ENCODE measurements at places on chromosomes 16 and 17.

- DNase-seq, result no peak
These were observed 578 bp downstream of the RAC3 start for GRCh38 chr17:82031885-82032627.

- DNase-seq, result no peak
These were observed 76.5 kb upstream of the GSE1 start for GRCh38 chr16:85536411-85537330.

GRCh38 chr17:18084256-18084655 is 3.5 kb upstream of the DRG2 start:
- DNase-seq, result no peak

GRCh38 chr17:79255926-79256585 is 181.4 kb downstream of the ENGASE start:
- DNase-seq, result no peak

DNA sequence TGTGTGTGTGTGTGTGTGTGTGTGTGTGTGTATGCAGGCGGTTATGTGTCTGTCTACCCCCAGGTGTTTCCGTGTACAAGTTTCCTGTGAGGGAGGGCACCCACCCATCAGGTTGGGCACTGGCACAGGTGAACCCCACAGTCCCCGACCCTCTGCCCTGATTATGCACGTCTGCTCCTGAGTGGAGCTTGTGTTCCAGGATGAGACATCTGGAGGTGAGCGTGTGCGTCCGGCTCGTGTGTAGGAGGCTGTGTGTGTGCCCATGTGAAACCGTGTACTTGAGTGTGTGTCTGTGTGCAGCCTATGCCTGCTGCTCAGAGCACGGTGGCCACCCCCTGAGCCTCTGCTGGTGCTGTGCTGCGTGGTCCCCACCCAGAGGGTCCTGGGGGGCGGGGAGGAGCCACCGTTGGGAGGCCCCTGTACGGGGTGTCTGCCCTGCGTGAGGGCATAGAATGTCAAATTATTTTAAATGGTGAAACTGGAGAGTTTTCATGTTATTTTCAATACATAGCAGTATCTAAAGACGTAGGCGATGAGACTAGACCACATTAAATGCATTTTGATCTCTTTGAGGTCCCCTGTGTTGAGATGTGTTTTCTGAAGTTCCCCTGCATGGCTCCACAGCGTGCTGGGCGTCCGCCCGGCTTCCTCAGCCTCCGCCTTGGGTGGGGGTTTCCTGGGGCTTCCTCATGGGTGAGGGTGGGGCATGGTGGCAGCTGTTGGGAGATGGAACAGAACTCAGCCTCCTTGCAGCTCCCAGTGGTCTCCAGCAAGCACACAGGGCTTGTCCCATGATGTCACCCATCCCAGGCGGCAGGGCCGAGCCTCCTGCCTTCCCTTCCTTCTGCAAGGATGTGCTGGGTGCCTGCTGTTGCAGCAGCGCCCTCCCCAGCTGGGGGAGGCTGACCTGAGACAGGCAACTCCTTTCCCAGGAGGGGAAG is 43.4 kb downstream of the KCNJ12 start:
- no peak for DNase-seq

- DNase-seq, result no peak
These were observed 20.1 kb upstream of the DLX3 start for GRCh38 chr17:50015146-50015545.

GRCh38 chr17:81519284-81520020 is 6.9 kb upstream of the ACTG1 start:
- no peak for DNase-seq

- no peak for DNase-seq
These were observed 44.1 kb upstream of the SEC14L1 start for GRCh38 chr17:77096570-77097214.

GRCh38 chr17:70624211-70624610 is 454.9 kb downstream of the KCNJ2 start:
- no peak for DNase-seq

- no peak for DNase-seq
These were observed 30.2 kb downstream of the PLCD3 start for GRCh38 chr17:45101883-45102811.

GRCh38 chr16:55480228-55480655 is 1.2 kb downstream of the MMP2 start:
- no peak for DNase-seq

DNA sequence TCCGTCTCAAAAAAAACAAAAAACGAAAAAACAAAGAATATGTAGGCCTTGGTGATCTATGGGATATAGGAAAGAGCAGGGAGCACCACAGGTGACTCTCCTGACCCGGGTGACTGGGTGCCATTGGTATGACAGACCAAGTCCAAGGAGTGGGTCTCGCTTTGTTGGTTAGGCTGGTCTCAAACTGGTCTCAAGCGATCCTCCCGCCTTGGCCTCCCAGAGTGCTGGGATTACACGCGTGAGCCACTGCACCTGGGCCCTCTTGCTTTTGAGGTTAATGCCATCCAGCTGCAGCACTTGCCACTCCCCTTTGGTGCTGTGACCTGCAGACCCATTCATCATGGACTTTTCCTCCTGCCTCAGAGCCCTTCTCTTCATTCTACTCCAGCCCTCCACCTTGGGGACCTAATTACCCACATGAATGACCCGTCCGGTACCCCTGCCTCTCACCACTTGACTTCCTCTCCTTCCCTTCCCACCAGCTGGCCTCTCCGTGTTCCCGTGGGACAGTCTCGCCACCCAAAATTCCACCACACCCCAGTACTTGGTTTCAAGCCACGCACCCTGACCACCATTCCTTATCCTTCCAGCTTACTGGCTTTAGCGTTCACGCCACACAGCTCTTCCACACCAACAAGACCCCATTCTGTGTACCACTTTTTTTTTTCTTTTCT is 3.2 kb upstream of the UBE2G1 start:
- no peak for DNase-seq

- DNase-seq, result peak; percentile 74
These were observed 1.4 kb upstream of the ALDOA start for GRCh38 chr16:30063893-30064728.

GRCh38 chr17:76268015-76268749 is 3.0 kb downstream of the UBALD2 start:
- no peak for DNase-seq

GRCh38 chr17:65365169-65365568 is 196.3 kb downstream of the AXIN2 start:
- no peak for DNase-seq

DNA sequence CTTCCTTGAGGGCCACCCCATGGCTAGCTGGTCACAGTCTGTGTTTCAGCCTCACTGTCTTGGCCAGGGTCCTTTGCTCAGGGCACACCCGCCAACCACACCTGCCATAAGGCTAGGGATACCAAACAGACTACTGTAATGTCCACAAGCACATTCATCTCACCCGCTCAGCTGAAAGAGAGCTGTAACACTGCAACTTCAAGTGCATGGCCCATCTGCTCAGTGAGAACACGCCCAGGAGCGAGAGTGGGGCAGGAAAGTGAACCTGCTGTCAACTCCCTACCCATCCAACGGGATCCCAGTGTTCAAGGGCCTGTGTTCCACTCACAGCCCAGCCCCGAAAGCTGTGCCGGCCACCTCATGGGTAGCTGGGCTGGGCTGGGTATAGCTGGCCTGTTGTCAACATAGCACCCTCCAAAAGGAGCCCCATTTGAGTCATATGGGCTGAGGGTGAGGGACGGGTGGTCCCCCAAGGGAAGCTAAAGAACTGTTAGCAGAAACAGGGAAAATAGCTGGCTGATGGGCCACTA is 55.7 kb downstream of the SCNN1B start:
- no peak for DNase-seq

DNA sequence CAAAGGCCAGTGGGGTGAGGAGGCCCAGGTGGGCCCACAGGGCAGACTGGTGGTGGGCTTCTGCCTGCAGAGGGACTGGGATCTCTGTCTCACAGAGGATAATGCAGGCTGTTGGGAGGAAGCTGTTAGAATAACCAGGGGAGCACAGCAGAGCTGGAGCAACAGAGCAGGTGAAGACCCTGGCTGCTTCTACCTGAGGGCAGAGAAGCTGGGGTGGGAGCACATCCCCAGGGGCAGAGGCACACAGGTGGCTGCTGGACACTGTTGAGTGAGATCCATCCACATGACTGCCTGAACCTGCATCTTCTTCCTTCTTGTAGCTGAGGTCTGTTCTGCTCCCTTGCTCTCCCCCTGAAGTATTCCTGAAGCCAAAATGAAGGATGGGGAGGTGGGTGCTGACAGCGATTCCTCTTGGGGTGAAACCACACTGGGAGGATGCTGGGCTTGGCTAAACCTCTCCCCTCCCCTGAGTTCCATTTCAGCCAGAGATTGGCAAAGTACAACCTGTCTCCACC is 1725.0 kb downstream of the TP53TG3F start:
- no peak for DNase-seq

- no peak for DNase-seq
These were observed 36.1 kb upstream of the MRC2 start for GRCh38 chr17:62591333-62591732.

- no peak for DNase-seq
These were observed at the start of gene BICDL2 for GRCh38 chr16:3036726-3037315. TSS of gene BICDL2 (minus strand) at chr16:3036944. CDS start at chr16:3035496, 1,448 bp downstream.

- no peak for DNase-seq
These were observed 367.6 kb upstream of the ERCC4 start for GRCh38 chr16:13552062-13552959.

DNA sequence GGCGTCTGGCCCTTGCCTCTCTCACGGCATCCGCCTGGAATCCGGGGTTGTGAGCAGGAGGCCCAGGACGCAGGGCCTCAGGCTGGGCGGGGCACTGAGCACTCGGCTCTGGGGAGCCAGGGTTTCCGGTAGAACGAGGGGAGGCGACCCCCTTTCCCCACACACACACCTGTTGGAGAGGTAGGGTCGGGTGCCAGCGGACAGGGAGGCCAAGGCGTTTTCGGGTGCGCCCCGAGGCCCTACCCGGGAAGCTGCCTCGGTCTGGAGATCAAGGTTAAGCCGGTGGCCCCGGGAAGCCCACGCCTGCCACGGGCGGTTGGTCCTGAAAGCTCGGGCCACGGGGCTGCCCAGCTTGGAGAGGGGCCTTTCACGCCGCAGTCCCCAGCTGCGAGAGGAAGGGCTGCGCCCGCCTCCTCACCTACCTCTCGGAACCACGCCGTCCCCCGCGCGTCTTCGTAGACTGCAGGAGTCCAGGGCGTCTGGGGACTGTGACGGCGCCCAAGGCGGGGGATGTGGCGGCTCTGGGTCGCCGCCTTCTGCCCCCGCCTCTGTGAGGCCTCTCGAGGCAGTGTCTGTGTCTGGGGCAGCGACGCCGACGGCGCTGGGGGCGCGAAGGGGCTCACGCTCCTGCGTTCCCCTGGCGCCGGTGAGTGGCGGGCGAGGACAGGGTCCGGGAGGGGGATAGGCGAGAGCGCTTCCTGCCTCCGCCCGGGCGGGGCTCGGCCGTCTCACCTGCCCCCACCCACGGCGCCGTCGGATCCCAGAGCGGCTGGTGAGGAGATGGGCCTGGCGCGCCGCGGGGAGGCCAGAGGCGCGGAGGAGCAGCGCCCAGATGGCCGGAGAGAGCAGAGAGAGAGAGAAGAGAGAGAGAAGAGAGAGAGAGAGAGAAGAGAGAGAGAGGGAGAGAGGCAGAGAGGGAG is 20.3 kb upstream of the HOXB9 start:
- no peak for DNase-seq

- no peak for DNase-seq
These were observed 279.3 kb downstream of the ABCC12 start for GRCh38 chr16:47876511-47876910.

DNA sequence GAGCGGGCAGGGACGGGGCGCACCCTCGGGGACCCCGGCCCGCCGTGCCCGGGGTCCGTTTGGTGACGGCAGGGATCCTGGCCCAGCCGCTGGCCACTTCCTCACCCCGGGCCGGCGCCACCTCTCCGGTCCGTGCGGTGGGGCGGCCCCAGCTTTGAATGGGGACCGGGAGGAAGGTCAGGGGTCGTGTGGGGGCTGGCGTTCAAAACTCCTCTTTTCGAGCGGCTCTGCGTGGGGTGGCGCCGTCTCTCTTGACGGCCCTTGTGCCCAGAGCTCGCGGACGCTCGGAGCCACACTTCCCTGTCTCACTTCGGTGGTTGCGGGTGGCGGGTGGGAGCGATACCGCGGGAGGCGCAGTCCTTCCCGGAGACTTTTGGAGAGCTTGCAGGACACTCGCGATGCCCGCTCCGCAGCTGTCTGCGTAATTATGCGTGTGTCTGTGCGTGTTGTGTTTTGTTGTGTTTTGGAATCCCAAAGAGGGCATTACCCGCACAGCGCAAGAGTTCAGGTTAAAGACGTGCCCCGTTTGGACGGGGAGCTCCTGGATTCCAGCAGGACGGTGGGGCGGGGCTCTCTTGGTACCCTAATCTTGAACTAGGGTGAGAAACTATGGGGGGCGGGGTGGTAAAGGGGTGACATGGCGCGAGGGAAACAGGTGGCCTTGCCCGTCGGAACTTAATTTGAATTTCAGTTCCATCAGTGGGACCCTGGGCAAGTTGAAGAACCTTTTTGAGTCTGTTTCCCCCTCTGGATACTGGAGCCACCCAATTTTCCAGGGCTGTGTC is 637 bp downstream of the PLCG2 start:
- DNase-seq, result no peak

- no peak for DNase-seq
These were observed 13.5 kb upstream of the DYNLRB2 start for GRCh38 chr16:80527297-80527696.

GRCh38 chr17:39969375-39969774 is 6.6 kb downstream of the GSDMA start:
- DNase-seq, result no peak

- DNase-seq, result no peak
These were observed 3.8 kb downstream of the HOXB2 start for GRCh38 chr17:48541036-48541576.

DNA sequence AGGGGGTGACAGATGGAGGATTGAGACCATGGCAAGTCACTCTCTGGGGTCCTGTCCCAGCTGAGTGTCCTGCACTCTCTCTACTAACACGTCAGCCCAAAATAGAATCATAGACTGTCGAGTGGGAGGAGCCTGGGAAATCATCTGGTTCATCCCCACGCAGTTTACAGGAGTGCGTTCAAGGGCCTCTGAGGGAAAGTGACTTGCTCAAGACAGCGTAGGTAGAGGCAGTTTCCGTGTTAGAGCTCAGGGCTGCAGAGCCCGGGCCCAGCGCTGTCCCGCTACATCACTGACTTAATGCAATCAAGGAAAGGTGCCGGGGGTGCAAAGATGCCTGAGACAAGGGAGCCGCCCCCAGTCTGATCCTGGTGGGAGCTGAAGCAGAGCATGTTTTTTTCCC is 10.3 kb downstream of the GSG1L2 start:
- no peak for DNase-seq

DNA sequence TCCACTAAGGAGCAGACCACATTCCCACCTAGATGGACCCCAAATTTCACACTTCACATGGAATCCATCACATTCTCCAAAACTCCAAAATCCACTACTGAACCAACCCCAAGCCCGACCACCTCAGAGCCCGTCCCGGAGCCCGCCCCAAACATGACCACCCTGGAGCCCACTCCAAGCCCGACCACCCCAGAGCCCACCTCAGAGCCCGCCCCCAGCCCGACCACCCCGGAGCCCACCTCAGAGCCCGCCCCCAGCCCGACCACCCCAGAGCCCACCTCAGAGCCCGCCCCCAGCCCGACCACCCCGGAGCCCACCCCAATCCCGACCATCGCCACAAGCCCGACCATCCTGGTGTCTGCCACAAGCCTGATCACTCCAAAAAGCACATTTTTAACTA is 1.6 kb downstream of the GP1BA start:
- no peak for DNase-seq

- no peak for DNase-seq
These were observed 14.7 kb downstream of the PHKB start for GRCh38 chr16:47475786-47476185.

GRCh38 chr16:55588799-55589198 is 22.3 kb downstream of the CAPNS2 start:
- no peak for DNase-seq

Data from SK-N-DZ (cell line).